IPS-NIHi11 (cell line): ENCODE measurements at places on chromosomes 7 and 10.

DNA sequence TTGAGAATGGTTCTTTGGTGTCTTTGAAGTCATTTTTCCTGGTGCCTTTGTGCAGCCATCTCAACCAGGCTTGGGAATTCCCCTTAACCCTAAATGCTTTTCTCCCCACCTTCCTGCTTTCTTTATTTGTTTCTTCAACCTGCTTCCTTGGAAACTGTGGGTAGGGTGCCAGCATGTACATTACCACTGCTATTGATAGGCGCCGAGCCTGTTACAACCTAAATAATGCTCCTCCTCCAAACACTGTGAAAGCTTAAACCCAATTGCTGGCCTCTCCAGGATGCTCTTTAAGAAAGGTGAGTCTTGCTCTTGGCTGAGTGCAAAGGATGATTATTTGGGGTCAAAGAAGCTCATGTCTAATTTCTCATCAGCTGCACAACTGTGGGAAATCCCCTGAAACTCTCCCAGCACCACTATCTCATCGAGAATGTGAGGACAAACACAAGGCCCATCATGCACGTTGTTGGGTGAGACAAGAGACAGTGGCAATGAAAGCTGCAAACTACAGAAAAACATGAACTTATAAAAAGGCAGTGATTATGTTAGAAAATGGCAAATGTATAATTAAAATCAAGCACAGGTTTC, 285.5 kb upstream of the IGFBP3 start:
- no peak for DNase-seq

GRCh38 chr10:72250666-72251065, 23.1 kb upstream of the DDIT4 start:
- no peak for DNase-seq

DNA sequence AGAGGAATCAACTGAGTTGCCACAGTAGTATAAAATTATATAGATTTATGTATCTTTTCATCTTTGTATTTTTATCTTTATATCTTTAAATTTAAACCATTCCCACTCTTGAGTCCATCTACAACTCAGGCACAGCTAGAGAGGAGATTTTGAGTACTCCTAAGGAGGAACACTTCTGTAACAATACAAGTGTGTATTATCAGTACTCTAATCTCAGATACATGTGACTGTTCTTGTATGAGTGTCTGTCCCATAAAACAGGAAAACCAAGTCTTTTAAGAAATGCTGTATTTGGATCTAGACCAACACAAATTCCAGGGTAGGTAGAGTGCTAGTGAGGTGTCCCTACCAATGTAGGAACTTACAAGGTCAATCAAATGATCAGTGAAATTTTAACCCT, 1428.0 kb upstream of the LRRTM3 start:
- no peak for DNase-seq

DNA sequence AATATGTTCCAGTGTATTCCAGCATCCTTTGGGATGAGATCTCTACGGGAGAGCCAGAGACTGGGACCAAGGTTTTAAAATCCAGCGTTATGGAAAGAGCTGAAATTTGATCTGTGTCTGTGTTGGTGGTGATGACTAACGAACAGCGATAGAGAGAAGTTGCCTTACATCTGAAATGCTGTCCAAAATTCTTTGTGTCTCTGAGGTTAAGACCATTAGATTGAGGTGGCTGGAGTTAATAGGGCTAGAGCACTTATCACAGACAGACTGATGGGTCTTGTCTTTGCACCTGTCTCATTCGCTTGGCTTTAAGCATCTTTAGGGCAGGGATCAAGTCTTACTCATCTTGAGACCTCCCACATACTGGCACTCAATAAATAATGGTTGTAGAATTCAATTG, 41.0 kb upstream of the RAPGEF5 start:
- DNase-seq, result no peak

DNA sequence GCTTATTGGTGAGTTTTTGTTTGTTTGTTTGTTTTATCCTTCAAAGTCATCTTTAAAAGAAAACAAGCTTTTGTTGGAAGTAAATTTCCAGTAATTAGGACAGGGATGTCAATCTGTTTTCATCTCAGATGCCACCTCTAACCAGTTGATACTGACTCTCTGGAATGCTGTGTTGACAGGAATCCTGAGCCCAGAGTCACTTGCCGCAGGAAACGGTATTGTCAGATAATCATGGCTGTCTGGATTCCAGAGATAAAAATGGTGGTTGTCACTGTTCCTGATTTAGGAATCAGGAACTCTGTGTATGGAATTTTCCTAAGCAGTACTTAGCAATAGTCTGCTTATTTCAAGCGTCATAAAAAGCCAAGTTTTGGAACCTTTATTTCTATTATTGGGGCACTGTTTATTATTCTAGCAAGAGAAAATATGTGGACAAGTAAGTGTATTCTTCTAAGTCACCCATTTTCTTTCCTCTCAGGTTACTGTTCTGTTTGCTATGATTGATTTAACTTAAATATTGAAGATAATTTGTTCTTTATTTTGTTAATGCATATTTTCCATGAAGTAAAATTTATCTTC, 39.2 kb downstream of the CDC123 start:
- no peak for DNase-seq

- no peak for DNase-seq
Measured at GRCh38 chr10:26738301-26738911, 40.9 kb downstream of the PDSS1 start.

DNA sequence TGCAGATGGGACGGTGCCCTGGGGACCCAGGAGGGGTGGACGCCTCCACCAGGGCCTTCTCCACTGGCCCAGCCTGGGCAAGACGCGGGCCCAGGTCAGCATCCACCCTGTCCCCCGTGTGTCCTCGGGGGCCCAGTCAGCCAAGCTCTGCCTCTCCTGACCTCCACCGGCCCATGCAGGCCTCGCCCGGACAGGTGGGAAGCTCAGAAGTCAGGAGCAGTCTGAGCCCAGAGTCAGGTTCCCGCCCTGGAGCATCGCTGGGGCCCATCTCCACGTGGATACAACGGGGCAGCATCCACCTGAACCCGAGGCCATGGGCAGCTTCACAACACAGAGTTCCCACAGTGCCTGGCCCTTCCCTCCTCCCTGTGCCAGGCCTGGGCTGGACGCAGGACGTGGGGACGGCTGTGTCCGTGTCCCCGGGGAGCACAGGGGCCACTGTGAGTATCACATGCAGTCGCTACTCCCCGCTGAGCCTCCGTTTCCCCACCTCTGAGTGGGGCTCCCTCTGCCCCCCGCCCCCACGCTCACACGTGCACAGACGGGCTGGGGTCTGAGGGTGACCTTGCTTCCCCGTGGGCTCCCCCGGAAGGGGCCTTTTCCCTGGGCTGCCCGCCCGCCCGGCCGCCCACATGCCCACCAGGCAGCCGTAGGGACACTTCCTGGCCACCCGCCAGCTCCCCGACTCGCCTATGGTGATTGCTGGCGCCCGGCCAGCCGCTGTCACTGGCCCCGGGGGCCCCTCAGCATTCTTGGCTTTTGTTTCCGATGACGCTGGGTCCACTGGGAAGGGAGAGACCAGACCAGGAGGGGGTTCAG, 64.3 kb downstream of the PDGFA start:
- DNase-seq, result no peak

GRCh38 chr10:1766049-1766448, 28.7 kb upstream of the ADARB2 start:
- DNase-seq, result no peak

DNA sequence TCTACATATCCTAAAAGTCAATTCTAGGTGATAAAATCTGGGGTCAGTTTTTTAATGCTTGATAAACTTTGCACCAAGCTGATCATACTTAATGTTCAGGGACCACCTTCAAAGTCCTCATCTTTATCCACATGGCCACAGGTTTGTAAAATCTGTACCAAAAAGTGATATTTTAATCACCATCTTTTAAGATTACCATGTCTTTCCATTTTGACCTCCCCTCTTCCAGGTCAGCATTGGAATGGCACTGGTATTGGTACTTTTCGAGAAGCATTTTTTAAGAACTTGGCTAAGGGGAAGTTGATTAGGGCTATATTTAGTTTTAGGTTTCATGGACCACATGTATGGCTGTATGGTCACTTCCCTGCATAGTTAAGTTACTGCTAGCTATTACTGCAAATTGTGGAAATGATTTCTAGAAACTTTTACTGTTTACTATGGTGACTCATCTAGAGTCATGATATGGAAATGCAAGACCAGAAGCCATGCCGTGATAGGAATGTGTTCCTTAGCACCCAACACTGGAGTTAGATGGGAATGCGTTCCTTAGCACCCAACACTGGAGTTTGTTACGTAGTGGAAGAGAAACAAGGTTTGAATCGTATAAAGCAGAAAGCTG, 50.8 kb upstream of the ABLIM1 start:
- DNase-seq, result no peak

GRCh38 chr7:158827411-158828132, 1.7 kb downstream of the ESYT2 start:
- DNase-seq, result no peak

- DNase-seq, result peak; percentile 17
Measured at GRCh38 chr7:109864230-109864629, 1226.7 kb upstream of the LRRN3 start.

DNA sequence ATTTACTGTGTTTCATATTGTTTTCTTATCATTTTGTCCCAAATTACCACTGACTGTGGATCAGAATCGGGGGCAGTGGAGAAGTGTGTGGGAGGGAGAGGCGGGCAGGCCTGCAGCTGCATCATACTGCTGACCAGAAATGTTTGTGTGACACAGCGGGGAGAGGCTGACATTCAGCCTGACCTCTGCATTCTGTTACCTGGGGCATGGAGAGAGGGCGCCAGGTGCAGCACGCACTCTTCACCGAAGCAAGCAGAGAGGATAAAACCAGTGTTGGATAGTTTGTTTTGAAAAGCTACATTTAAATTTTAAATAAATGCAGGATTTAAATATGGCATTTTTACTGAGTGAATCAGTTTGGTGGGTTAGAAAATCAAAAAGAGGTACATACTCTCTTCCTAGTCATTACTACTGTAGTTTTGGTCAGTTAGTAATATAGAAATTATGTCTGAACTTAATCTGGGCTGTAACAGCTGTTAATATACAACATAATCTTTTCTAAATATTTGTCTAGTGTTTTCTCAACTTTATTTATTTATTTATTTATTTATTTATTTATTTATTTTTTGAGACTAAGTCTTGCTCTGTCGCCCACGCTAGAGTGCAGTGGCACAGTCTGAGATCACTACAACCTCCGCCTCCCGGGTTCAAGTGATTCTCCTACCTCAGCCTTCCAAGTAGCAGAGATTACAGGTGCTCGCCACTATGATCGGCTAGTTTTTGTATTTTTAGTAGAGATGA, 8.8 kb upstream of the STMP1 start:
- peak; percentile 57 for DNase-seq

- DNase-seq, result no peak
Measured at GRCh38 chr10:26780106-26780792, 80.5 kb downstream of the ABI1 start.

DNA sequence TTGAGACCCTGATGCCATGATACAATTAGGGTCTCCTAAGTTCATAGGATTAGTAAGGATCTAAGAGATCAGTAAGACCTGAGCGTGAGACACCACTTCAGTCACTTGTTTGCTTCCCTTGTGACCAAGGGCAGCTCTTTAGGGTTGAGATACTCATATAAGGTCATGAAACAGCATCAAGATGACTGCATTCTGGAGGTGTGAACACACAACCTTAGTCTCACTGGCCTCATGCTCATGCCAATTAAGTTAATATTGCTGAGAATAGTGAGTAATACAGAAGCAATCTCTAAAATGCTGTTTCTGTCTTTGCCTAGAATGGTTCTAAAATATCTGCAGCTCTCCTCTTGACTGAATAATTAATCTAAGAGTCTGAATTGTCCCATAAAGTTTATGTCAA, 39.6 kb upstream of the KLHL7 start:
- DNase-seq, result no peak

- no peak for DNase-seq
Measured at GRCh38 chr10:132677473-132678227, 108.3 kb downstream of the NKX6-2 start.

- DNase-seq, result no peak
Measured at GRCh38 chr10:98306501-98306900, 38.5 kb upstream of the LOXL4 start.

DNA sequence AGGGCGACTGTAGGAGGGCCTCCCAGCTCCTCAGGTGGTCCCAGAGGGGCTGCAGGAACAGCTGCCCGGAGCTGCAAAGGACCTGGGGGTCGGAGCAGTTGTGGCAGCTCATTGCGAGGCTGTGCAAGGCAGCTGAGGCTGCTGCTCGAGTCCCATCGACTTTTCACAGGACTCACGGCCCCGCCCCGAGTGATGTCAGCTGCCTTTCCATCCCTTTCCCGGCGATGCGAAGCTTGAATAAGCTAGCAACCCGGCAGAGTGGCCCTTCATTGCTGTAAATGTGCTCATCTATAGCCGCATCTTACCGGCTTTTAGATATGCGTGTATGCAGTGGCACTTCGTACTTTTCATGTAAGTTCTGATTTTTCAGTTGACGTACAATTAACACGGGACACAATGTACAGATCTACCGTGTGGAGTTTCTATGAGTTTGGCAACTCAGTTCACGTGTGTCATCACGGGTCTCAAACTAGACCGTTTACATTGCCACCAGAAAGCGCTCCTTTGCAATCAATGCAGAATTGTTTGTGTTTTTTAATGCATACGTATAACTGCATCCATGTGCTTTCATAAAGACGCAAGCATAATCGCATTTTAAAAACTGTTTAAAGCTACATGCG, at the start of gene CH25H:
TSS of gene CH25H (minus strand) at position 137 of the 620 bp plus-strand sequence. CDS start at position 112, 25 bp downstream.
- DNase-seq, result peak; percentile 54

DNA sequence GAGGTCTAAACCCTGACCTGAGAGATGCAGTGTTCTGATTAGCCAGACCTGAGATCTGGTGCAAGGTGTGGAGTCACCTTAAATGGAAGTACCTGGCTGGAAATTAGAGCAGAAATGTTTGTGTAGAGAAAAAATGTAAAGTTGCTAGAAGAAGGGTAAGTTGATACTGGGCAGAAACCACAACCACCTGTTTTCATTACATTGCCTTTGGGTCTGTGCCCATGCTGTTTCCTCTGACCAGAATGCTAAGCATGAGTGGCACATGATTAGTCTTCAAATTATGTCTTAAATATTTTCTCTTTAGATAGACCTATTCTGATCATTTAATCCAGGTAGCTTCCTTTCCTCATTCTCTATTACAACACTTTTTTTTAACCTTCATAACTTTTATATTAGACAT, 69.0 kb downstream of the CASD1 start:
- peak; percentile 17 for DNase-seq

GRCh38 chr10:78319371-78319770, 285.7 kb downstream of the RPS24 start:
- DNase-seq, result no peak
